ENCODE measurements at places on chromosomes 1 and 21. TPM values are rescaled to one million over a fixed set of nuclear protein-coding genes. Genes with fewer than 3 reads are reported as not detected.

GRCh38 chr1:40224040-40224439 is 23.7 kb upstream of the TMCO2 start:
- no peak for DNase-seq

DNA sequence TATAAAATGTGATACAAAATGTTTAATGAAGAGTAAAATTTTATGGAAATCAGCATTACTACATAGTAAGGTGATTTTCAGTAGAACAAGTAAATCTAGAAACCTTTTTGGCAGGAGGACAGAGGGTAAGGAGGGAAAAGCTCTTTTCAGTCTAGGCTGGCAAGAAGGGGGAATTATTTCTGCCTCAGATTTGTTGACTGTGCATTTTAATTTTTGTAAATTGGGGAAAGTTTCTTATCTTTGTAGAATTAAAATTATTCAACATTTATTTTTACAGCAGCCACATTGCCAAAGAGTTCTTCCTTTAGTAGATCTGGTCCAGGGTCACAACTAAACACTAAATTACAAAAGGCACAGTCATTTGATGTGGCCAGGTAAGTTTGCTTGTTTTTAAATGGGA is 109.2 kb downstream of the ITSN1 start:
- DNase-seq: no peak

- DNase-seq: peak; percentile 59
Observed at GRCh38 chr1:228735871-228736586, 750 bp downstream of the RHOU start.

DNA sequence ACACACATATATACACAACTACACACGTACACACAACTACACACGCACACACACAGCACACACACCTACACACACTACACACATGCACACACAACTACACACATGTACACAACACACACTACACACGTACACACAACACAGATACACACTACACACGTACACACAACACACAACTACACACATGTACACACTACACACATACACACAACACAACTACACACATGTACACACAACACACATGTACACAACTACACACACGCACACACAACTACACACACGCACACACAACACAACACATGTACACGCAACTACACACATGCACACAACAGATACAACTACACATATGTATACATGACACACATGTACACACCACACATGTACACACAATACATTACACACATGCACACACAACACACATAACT is 318.1 kb downstream of the CAMTA1 start:
- DNase-seq: no peak

- no peak for DNase-seq
Observed at GRCh38 chr1:6348511-6349191, 44.9 kb downstream of the ACOT7 start.

Gene KCNJ6
- total RNA-seq: not detected

Gene IRF6
- 28.3 TPM for total RNA-seq
